ENCODE measurements at places on chromosomes 3 and 15.
A peak's percentile ranks its signal among the peaks of the same experiment; 100 is the strongest.

- DNase-seq = no peak
Observed at GRCh38 chr3:155670335-155670734, 74.5 kb downstream of the PLCH1 start.

- no peak for DNase-seq
Observed at GRCh38 chr3:5298453-5298852, 110.9 kb downstream of the EDEM1 start.

DNA sequence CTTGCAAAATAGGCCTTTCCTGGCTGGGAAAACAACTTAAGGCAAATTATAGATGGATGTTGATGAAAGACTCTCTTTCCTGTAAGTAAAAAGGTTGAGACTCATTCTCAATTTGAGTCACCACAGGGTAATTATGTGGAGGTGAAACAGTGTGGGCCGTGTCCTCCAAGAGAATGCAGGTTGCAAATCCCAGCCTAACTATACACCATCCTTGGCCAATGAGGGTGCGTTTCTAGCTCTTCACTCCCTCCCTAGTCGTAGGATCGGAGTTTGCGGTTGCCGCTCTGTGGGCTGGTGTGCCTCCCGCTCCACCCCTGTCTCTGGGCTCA, 259.9 kb downstream of the PLCL2 start:
- no peak for DNase-seq

DNA sequence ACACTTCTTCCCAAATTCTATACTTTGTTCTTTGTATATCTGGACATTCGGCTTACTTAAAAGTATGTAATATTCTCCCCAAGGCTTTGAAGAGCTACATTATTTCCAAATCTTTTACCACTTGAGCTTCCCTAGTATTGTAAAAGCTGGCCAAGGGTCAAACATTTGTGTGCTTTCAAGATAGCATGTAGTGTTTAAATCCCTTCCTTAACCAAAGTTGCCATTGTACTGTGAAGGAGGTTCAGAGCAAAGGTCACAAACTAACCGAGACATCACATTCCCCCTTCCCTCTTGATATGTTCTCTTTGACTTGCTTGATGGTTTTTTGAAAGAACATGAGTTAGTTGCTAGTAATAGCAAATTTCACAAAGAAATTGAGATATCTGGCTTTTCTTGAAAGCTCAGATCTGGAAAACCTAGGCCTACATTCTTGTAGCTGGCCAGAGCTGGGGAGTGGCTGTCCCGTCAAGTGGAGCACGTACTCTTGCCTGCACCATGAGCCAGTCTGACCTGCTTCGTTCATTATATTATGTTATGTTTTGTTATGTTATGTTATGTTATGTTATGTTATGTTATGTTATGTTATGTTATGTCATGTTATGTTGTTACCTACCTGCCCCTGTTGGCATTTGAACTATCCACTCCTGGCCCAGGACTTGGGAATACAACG, 60.2 kb downstream of the FILIP1L start:
- DNase-seq = no peak

- DNase-seq = no peak
Observed at GRCh38 chr3:31763731-31764130, 217.3 kb downstream of the OSBPL10 start.

- DNase-seq = no peak
Observed at GRCh38 chr3:48997102-48997635, 7.1 kb downstream of the P4HTM start.

GRCh38 chr3:178562143-178562946, 26.1 kb downstream of the KCNMB2 start:
- no peak for DNase-seq

DNA sequence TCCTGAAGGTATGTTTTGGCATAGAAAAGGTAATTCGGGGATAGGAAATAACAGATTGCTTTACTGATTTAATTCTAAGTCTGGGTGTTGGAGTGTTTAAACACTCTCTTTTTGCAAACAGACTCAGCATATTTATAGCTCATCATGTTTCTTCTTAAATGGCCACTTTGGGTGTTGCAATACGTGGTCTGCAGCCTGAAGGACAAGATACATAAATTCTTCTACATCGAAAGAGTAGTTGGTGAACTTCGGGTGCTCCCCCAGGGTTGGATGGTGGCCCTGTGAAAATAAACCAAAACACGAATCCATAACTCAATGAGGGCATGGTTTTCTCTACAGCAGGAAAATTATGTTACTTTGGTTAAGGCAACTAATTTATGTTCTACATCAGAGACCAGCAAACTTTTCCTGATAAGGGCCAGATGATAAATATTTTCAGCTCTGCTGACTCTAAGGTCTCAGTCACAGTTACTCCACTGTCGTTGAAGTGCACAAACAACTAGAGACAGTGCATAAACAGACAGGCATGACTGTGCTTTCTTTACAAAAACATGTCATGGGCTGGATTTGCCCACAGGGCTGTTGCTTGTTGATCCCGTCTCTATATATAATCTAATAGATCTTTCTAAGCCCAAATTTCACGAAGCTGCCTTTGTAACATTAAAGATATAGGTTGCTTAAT, 35.9 kb downstream of the EOGT start:
- no peak for DNase-seq

- no peak for DNase-seq
Observed at GRCh38 chr3:19526071-19526470, 377.8 kb downstream of the KCNH8 start.

- DNase-seq = peak; percentile 68
Observed at GRCh38 chr15:74397239-74398068, 30.0 kb upstream of the CYP11A1 start.

GRCh38 chr15:53461677-53462076, 297.8 kb downstream of the WDR72 start:
- DNase-seq = no peak

DNA sequence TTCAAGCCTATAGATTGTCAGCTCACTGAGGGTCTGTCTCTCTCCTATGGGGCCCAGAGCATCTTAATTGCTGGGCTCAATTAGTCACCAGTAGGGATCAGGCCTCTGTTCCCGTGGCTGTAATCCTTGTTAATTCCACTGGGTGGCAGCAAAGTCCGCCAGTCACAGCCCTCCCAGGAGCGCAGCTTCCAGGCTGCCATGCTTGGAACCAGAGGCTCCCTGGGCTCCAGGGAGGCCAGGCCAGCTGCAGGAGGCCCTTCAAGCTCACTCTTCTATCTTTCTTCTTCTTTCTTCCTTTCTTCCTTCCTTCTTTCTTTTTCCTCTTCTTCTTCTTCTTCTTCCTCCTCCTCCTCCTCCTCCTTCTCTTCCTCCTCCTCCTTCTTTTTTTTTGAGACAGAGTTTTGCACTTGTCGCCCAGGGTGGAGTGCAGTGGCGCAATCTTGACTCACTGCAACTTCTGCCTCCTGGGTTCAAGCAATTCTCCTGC, 14.4 kb downstream of the RNU5B-1 start:
- DNase-seq = peak; percentile 83

GRCh38 chr15:26864664-26865191, 2.1 kb upstream of the GABRA5 start:
- peak; percentile 2 for DNase-seq

DNA sequence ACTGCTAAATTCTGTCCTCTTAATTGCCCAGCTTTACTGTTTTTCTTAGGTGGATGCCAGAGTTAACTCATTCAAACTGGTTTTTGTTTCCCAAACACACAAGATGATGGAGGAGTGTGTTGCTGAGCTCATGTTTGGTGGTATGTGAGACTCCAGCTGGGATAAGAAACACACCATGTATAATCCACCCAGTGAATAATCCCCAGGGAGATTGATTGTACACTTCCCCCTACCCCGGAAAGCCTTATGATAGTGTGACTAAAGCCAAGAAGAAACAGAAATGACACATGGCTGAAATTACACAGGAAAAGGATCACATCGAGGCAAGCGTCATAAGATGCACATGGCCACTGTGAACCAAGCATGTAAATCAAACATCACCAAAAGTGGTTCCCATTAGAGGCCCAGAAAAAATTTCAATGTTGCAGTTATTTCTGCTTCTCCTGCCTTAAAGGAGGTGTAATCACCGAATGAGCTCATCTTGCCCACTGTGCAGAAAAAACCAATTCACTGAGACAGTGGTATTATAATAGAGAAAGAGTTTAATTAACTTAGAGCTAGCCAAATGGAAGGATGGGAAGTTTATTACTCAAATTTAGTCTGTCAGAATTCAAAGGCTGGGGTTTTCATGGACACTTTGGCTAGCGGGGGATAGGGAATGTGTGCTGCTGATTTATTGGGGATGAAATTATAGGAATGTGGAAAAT, 56.7 kb upstream of the MAGI1 start:
- no peak for DNase-seq

GRCh38 chr3:189239616-189240015, 67.8 kb downstream of the TPRG1 start:
- DNase-seq = no peak

- DNase-seq = no peak
Observed at GRCh38 chr3:42691816-42692666, 6.7 kb downstream of the KLHL40 start.

GRCh38 chr3:114115143-114115542, 58.6 kb downstream of the QTRT2 start:
- no peak for DNase-seq

GRCh38 chr3:180875124-180875698, 37.3 kb upstream of the FXR1 start:
- no peak for DNase-seq

GRCh38 chr3:110806924-110807323, 264.7 kb upstream of the NECTIN3 start:
- no peak for DNase-seq

GRCh38 chr15:77527164-77527778, 105.4 kb downstream of the LINGO1 start:
- DNase-seq = no peak

- DNase-seq = no peak
Observed at GRCh38 chr15:51160484-51160883, 65.8 kb upstream of the TNFAIP8L3 start.

- DNase-seq = peak; percentile 60
Observed at GRCh38 chr15:93152360-93152759, 63.3 kb upstream of the RGMA start.

DNA sequence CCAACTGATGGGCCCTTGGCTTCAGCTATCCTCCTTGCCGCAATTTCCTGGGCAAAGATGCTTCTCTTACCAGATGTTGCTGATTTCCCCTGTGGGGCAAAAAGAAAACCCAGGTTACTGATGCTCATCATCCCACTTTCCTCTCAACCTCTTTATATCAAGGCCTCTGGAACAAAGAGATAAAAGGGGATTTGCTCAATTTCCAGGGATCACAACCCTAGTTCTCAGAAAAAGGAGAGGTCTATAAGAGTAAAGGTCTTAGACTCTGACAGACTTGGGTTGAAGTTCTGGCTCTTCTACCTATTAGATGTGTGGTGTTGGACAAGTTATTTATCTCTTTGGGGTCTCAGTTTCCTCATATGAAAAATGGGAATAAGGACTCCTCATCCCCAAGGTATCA, 8.5 kb downstream of the RPAP1 start:
- DNase-seq = no peak

Data from CD4-positive, alpha-beta T cell treated with Interleukin-4 for 1 hour (primary cell).